CD4-positive, alpha-beta T cell treated with Interleukin-6 at 100 ng/mL for 8 hours (primary cell): ENCODE measurements at places on chromosomes 7 and 10.

- DNase-seq = no peak
Observed at GRCh38 chr10:8544057-8544380, 489.5 kb downstream of the GATA3 start.

GRCh38 chr10:70982443-70982842 is 94.1 kb upstream of the PCBD1 start:
- no peak for DNase-seq

GRCh38 chr7:138186951-138187351 is 110.7 kb downstream of the AKR1D1 start:
- no peak for DNase-seq

DNA sequence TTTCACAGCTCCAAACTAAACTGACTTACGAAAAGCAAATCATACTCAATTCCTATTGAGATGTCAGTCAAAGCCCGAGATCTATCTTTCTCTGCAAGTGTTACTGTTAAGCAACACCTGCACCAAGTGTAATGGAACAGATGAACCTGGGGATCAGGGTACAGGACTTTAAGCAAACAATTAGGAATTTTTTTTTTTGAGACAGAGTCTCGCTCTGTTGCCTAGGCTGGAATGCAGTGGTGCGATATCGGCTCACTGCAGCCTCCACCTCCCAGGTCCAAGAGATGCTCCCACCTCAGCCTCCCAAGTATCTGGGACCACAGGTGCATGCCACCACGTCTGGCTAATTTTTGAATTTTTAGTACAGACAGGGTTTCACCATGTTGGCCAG is 14.9 kb downstream of the YWHAG start:
- no peak for DNase-seq

DNA sequence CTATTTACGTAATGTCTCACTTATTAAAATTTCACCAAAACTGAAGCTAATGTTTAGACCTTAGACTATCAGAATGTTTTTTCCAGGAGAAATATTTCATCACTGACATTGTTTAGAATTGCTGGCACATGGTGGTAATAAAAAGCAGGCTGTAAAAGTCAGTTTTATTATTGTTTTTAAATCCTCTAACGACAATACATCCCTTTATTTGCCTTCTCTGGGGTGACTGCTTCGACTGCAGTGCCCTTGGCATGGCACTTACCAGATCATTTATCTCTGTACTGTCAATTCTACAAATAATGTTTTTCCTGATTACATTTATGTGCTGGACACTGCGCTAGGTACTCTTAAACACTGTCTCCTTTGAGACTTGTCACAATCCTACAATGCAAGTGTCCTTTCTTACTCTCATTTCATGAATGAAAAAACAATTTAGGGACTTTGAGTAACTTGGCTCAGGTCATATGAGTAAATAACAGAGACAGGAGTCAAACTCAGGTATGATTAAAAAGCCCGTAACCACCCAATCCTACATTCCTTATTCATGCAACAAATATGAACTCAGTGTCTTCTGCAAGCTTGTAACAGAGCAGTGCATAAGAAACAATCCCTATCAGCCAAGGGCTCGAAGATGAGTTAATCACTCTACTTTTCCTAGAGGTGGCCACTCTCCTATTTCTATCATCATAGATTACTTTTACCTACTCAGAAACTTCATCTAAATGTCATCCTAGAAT is 5.6 kb upstream of the ING3 start:
- no peak for DNase-seq

DNA sequence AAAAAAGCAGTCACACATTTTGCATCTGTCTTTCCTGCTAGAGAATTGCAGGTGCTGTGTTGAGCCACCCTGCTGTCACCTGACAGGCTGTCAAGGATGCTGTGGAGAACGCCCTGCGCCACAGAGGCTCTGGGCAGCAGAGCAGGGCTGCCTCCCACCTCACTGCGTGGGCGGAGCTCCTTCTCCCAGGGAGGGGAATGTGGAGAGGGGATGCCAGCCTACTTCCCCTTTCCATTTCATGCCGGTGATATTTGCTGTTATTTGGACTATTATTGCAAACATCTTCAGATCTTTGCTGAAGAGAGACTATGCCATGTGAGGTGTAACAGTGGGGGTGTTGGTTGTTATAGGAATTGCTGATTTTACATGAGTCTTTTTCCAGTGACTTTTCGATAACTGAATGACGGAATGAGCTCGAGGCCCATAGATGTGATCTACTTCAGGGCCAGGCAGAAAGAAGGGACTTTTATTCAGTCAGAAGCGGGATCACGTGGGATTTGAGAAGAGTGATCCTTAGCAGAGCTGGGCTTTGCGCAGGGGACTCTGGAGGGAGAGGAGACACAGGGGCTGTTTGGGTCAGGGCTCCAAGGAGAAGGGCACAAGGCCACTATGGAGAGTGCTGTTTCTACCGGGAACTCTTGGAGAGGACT is 13.6 kb upstream of the PRKAG2 start:
- no peak for DNase-seq

DNA sequence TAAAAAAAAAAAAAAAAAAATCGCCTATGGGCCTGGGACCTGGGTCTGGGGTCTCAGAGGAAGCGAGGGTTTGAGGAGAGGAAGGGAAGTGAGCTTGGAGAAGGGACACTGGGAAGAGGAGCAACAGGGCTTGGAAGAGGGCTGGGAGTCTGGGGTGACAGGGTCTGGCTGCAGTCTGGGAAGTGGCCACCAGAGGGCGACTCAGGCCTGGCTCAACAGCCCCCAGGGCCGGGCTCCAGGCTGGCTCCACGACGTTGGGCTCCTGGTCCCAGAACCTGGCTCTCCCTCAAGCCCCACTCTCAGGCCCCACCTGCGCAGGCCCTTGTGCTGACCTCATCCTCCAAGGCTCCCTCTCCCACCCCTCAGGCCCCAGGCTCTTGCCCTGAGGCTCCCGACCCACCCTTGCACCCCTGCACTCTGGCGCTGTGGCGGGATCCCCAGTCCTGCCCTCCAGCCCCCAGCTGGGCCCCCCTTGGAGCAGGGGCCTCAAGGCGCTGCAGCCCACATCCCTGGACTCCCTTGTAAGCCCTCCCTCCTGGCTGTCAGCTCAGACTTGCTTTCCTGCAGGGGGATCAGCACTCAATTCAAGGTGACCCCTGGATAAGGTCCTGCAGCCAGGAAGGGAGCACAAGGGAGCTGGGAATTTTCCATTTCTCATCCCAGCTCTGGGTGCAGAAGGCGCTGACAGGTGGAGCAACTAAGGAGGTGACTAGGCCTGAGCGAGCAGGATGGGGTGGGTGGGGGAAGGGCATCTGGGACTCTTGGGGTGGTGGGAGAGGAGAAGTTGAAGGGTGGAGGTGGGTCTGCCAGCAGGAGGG is 5.4 kb upstream of the SPACDR start:
- DNase-seq = peak; percentile 77

GRCh38 chr10:76420725-76421124 is 989.3 kb downstream of the LRMDA start:
- DNase-seq = no peak

- DNase-seq = no peak
Observed at GRCh38 chr10:74156919-74157289, 5.9 kb downstream of the ADK start.

DNA sequence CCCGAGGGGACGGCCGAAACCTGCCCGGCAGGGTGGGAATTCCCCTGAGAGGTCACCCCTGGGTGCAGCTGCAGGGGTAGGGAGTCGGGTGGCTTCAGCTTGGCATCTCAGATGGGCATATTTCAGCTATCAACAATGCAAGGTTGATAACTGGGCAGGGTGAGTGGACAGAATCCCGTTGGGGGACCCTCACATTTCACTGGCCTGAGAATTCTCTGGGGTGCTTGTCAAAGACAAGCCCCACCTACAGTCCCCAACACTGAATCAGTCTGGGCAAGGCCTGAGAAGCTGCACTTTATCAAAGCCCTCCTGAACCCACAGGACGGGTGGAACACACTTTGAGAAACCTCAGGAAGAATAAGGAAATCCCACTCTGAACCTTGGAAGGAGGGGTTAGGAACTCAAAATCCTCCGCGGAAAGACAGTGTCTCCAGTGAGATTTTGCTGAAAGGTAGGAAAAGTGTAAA is 3.1 kb downstream of the RGS10 start:
- no peak for DNase-seq

DNA sequence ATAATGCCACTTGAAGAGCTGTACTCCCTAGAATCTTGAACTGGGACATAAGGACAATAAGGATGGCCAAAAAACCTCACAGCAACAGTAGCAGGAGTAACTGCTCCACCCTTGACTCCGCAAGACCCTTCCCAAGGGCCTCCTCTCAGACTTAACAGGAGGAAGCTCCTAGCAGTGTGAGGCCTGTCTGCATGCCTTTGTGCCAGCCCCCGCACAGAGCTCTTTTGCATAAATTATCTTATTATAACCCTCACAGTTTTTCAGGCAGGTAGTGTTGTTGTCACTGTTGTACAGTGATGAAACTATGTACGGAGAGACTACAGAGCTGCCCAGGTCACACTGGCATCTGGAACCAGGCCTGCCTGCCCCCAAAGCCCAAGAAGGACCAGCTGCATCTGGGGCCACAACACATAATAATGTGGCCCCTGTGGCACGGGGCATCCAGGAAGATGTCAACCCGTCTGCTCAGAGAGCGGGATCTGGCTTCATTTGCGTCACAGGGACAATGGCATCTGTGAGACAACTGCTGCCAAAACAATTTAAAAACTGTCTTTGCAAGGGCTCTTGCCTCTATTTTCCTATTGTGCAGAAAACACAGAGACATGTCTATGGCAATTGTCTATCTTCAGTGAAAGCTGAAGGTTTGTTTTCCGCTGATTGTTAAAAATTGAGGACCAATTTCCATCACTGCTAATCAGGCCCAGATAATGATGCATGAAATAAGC is 249.3 kb upstream of the GRB10 start:
- no peak for DNase-seq
